ENCODE measurements at places on chromosomes 6 and 20. TPM values are rescaled to one million over a fixed set of nuclear protein-coding genes. Genes with fewer than 3 reads are reported as not detected.

Gene EMILIN3
- 0.50 TPM for total RNA-seq

- DNase-seq: no peak
Observed at GRCh38 chr20:44159711-44160110, 27.3 kb downstream of the JPH2 start.

DNA sequence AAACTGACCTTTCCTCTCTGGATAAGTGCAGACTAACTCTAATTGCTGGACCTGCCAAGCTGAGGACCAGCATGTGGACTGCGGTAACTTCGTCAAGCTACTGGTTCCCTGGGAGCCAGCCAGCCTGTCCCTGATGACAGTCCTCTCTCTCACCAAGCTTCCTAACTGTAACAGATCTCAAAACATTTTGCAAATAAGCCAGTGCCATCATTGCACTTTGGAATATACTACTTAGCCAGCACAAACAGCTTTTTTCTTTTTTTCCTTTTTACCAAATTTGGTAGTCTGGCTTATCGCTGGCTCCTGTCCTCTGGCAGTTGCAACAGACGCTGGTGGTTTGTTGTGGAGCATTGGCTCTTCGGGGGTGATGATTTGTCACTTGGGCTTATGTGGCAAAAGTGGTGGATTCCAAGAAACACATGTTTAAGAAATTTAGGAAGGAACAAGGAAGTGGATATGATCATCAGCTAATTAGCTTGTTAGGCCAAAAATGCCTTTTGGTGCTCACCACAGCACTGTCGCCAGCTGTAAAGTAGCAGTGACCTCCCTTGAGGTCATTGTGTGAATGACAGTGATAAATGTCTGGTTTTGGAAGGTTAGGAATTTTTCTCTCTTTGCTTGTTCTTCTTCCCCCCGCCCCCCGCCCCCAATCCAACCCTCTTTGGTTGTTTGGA, 171.7 kb downstream of the CLIC5 start:
- no peak for DNase-seq

DNA sequence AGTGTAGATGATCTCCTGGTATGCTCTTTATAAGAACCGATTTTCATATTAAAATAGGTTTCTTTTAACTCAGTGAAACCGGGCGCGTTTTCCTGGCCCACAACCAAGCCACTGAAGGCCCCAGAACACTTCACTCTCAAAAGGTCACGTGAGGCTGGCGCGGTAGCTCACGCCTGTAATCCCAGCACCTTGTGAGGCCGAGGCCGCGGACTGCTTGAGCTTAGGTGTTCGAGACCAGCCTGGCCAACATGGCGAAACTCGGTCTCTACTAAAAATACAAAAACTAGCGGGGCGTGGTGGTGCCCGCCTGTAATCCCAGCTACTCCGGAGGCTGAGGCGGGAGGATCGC, 402 bp upstream of the TAF8 start:
- peak; percentile 84 for DNase-seq

- no peak for DNase-seq
Observed at GRCh38 chr6:13513626-13514502, 26.5 kb upstream of the GFOD1 start.
